H7 (cell line): ENCODE measurements at places on chromosomes 11 and 22. TPM values are rescaled to one million over a fixed set of nuclear protein-coding genes. Genes with fewer than 3 reads are reported as not detected.

ALDH3B2 gene
- total RNA-seq = not detected in 2 replicates

SLC22A9 gene
- not detected in 2 replicates for total RNA-seq

NXPE4 gene
- total RNA-seq = not detected in 2 replicates

TMEM86A gene
- 0.70 and 1.5 TPM in 2 replicates for total RNA-seq

PANX3 gene
- total RNA-seq = not detected in 2 replicates

GP1BB gene
- total RNA-seq = 3.7 and 7.3 TPM in 2 replicates

EMID1 gene
- 4.5 and 5.6 TPM in 2 replicates for total RNA-seq

- DNase-seq = no peak
These were observed 49.5 kb upstream of the GNAZ start for GRCh38 chr22:23020659-23021293.

DNA sequence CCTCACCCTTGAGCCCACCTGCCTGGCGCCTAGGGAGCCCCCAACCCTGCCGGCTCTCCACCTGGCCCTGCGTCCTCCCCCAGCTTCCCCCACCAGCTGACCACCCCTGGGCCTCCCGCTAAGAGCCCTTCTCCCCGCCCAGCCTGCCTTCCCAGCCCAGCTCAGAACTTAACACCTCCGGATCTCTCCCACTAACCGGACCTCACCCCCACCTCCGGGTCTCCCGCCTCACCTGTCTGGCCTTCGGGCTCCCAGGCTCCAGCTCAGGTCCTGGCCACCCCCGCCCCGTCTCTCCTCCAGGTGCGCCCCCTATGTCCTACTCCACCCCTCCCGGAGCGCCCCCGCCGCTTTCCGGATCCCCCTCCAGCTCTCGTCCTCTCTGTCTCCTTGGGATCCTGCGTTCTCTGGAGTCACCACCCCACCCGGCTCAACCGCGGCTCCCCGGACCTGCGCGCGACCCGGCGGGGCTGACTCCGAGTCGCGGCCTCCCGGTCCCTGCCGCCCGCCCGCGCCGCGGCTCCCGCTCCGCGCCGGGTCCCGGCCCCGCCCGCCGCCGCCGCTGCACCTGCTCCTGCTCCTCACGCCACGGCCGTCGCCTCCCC, at the start of gene KCNJ11:
Gene KCNJ11 (minus strand): TSS at position 51 of the 602 bp plus-strand sequence. CDS start 568 bp downstream, outside the sequence.
- peak; percentile 88 for DNase-seq

DNA sequence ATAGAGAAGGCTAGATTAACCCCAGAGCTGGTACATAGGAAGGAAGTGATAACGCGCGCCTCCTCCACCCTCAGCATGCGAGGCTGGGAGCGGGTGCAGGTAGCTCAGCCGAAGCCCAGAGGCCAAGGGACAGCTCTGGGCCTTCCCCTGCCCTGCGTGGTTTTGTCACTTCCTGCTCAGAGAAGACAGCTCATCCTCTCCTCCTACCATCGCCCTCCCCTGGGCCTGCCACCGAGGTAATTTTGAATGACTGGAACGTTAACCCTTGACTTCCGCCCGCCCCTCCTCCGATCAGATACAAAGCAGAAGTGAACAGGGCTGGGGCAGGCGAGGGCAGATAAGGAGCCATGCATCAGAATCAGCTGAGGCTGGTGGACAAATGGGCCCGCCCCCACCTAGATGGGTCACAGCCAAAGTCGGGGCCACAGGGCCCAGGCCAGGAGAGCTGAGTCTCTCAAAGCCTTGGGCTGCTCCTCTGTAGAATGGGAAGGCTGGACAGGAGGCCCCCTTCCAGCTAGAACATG, 1.6 kb downstream of the RAC2 start:
- peak; percentile 57 for DNase-seq

DNA sequence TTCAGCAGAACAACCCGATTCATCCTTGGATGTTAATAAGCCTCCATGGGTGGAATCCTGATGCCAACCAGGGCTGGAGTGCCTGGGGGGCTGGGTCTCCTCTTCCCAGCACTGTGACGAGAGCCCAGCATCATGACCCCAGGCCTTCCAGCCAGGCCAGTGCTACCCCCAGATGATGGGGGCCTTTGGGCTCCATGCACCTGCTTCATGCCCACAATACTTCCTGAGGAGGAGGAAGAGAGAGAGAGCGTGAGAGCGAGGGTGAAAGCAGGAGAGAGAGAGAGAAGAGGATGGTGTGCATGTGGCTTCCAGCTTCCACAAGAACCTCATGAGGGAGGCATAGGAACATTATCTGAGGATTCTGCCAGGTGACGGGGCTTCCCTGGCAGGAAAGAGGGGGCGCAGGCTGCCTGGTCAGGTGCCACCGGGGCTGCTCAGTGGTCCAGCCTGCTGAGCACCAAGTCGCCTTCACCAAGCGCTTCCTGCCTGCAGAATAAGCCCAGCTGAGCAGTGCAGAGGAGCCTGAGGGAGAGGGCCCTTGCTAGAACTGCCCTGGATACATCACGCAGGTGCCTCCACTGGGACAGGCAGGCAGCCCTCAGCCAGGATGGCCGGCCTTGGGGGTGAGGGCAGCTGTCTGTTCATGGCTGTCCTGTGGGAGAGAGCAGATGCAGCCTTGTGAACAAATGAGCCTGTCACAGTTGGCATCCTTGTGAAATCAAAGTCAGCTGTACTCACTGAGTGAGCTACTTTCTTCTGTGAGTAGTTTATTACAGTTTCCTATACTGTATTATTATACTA, 243.3 kb upstream of the B3GAT1 start:
- DNase-seq = no peak

- peak; percentile 75 for DNase-seq
These were observed 162.5 kb downstream of the CEP164 start for GRCh38 chr11:117489999-117490679.

DNA sequence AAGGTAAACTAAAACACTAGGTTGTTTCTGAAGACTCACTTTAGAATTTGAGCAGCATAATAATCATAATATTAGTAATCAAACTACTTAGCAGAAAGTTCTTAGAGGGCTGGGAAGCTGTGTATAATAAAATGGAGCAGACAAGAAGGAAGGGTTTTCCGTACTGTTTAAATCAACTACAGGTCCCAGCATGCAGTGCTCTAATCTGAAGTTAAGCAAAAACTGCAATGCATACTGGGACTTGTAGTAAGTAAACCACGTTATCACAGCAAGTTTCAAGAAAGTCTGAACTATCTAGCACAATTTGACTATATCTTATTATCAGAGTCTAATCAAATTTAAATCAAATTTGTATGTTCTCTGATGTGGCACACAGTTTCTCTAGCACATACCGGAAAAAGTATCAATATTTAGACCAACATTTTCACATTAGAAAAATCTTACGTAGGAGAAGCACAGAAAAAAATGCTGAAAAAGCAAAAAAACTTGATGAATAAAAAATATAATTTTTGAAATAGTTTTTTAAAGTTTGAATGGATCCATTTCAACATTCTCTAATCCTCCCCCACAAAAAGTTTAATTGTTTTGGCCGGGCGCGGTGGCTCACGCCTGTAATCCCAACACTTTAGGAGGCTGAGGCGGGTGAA, 8.2 kb downstream of the PHF21A start:
- peak; percentile 31 for DNase-seq

DNA sequence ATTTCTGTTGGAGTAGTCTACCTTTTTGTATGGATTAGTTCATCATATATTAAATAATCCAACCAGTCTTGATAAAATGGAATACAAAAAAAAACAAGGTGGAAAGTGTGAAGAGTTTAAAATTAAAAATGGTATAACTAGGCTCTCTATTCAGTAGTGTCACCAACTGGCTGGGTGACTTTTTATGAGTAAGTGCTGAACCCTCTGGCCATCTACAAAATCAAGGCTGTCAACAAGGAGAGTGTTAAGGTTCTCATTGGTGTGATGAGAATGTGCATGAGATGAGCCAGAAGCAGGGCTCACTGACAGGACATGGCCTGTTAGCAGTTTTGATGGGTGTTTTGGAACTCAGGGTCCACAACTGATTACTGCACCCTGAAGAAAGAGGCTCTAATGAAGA, 343.2 kb downstream of the AASDHPPT start:
- DNase-seq = no peak

GRCh38 chr22:46054091-46055073, 77.4 kb upstream of the WNT7B start:
- DNase-seq = peak; percentile 76

DNA sequence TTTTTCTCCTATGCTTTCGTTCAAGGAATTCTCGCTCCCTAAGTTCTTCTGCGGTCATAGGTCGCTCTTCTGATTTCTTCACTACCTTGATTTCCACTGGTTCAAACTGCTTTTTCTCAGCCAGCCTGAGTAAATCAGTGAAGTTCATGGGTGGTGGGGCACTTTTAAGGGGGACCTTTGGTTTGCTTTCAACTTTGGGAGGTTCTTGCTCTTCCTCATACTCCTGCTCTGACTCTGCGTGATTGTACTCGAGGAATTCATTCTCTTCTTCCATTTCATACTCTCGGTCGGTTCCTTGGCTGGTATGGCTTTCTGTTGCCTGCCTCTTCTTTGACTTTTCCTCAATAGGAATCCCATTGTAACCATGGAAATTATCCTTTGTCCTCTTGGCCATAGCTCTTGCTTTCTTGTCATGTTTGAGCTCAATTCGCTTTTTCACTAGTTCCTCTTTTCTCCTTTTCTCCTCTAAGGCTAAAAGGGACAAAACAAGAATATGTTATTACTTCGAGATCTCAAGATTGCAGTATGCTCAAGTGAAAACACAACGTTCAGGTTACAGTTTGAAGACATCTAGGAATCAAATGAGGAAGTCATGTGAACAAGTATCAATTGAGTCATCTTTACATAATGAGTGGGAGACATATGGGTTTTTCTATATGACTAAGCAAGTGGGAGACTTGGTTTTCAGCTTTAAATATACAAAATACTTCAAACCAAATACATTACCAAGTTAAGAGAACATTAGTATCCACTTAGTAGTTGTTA, 16.2 kb downstream of the MISFA start:
- no peak for DNase-seq

DNA sequence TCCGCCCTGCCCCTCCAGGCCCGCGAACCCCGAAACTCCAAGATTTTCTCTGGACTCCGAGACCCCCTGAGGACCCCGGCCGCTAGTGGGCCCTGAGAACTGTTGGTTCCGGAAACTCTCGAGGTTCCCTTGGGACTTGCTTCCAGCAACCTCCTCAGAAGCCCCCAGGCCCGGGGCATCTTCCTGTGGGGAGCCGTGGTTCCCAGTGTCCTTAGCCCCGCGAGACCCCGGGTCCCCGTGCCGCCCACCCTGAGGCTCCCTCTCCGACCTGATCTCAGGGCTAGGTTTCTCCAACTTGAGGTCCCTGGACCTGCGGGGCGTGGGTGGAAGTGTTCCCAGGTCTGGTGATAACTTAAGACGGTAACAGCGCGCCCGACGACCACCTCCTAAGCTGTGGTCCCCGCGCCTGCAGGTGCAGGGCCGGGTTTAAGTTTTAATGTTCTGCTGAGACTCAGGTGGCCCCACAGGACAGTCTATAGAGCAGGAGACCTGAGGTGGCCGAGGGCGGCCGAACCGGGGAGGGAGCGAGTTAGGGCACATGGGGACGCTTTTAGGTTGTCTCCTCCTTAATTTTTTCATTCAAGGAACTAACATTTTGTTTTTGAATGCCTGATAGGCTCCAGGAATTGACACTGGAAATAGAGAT, 720 bp downstream of the FAM118A start:
- DNase-seq = peak; percentile 59

DNA sequence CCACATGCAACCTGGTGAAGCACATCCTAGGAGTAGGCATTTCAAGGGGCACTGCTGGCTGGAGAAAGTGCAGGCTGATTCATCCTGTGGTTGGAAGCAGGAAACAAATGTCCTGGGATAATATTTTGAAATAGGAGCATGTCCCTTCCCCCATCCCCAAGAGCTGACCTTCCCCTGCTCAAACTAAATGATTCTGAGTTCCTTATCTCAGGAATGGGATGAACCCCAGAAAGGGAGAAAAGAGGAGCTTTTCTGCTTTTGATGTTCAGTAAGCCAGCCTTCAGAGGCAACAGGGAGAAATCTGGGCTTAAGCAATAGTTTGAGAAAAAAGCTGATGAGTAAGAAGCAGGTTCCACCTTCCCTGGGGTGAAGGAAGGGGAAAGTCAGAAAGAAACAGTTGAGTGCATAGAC, 19.5 kb upstream of the SPON1 start:
- no peak for DNase-seq

GRCh38 chr22:46659059-46659790, 39.0 kb downstream of the GRAMD4 start:
- no peak for DNase-seq

GRCh38 chr22:43404673-43405385, 7.0 kb upstream of the MPPED1 start:
- no peak for DNase-seq

- DNase-seq = no peak
These were observed 83.5 kb downstream of the CTTN start for GRCh38 chr11:70481625-70482528.

- DNase-seq = no peak
These were observed 227.5 kb upstream of the ZC3H12C start for GRCh38 chr11:109865548-109866186.

DNA sequence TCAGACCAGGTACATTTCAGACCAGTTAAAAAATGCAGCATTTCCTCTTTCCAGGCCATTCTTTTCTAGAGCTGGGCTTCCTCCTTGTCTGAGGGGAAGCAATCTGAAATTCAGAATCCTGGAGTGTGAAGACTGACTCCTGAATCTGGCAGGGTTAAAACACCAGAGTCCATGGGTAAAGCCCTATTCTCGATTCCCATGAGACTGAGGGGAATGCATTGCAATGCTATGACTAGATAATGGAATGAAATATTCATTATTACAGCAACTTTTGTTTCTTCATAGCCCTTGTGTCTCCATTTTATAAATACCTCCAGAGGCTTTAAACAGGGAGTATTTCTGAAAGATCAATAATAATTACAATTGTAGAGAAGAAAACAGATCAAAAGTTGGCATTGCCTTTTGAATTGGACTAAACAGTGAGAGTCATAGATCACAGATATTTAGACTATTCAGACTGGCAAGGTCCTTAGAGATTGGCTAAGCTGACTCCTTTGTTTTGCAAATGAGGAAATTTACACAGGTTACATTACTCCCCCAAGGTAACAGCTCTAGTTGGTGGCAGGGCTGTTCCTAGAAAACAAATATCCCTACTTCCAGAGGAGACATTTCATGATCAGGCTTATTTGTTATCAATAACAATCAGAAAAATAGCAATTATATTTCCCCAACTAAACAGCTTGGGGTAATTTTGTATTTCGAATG, 632.6 kb upstream of the KIRREL3 start:
- DNase-seq = peak; percentile 10

GRCh38 chr11:110431674-110432073, 1.9 kb downstream of the FDX1 start:
- DNase-seq = no peak

- DNase-seq = no peak
These were observed 8.3 kb upstream of the DLAT start for GRCh38 chr11:112016765-112017376.
